ENCODE measurements at places on chromosomes 2 and 18.

DNA sequence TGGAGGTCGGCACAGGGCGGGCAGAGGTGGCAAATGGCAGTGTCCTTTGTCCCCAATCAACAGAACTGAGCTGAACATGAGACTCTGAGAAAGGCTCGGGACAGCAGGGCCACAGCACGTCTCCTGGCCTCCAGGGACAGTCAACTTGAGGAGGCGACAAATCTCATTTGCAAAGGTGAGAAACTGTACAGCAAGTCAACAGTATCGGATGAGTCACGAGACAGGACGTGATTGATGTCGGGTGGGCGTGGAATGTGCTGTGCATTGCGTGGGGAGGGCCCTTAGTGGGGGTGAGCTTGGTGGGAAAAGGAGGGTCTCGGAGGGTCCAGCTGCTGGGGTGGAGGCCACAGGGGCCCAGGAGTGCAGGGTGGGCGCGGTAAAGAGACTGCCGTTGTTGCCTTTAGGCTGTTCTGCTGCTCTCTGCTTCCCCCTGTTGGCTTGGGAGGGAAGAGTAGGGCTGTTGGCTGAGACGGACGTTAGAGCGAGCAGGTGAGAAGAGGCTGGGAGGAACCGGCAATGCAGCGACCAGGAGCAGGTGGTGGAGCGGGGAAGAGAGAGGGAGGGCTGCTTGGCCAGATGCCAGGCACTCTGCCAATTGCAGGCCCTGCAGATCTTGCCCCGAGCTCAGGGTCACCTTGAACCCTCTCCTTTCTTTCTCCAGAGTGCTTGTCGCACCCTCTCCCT, 164.3 kb downstream of the BCL2 start:
- peak; percentile 56 for DNase-seq

DNA sequence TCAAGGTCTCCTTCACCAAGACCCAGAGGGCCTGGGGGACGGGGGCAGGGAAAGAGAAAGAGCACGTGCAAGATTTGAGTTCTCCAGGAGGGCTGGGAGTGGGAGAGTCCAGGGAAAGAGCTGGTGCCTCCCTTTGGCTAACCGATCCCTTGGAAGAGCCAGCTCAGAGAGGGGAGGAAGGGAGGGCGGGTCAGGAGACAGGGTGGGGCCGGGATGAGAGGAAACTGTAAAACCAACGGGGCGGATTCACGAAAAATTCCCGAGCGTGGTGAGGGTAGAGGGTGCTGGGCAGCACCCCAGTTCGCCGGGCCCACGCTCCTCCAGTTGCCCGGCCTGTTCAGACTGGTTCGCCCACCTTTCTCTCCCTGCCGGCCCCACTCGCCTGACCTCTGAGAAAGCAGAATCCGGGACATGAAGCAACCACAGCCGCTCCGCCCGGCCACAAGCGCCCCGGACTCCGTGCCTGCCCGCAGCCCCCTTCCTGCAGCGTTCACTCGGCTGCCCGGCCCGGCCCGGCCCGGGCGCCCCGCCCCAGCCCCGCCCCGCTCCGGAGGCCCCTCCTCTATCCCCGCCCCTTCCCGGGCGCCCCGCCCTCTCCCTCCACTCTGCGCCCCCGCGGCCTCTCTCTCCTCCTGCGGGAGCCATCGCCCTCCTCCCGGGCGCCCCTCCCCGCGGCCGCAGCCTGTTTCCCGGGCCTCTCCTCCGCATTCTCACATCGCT, 230.9 kb upstream of the SMAD2 start:
- peak; percentile 14 for DNase-seq

- no peak for DNase-seq
These were observed 533.8 kb downstream of the SOCS6 start for GRCh38 chr18:70822691-70823090.

DNA sequence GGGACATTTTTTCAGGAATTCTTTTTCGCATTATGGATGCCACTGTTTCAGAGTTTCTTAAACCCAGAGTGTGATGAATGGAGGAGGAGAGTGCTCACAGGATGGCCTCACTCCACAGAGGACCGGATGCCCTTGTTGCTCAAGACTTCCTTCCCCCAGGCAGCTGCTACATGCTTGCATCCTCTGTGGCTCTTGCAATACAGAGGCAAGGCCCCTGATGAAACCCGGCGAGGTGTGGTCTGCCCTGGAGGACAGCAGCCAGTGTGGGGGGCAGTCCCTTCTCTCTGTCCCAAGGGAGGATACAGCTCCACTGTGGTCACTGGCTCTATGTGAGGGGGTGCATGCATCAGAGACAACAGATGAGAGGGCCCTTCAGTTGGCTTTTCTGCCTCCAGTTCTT, 109.6 kb downstream of the SH3RF3 start:
- DNase-seq, result no peak

DNA sequence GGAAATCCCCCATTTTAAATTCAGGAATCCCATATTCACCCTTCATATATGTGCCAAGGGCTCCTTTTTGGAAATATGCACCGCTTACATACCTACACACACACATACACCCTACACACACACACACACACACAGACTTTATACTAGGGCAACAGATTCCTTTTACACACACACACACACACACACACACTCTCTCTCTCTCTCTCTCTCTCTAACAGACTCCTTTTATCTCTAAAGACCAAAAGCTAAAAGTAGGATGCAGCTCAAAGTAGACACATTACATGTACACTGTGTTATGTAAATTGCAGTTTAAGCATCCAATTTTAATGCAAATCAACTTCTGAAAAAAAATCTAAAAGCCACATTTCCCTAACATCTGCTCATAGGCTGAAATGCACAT, 130.9 kb upstream of the CAPN13 start:
- DNase-seq, result no peak

- DNase-seq, result no peak
These were observed 12.2 kb downstream of the ICOS start for GRCh38 chr2:203948733-203949132.

- DNase-seq, result no peak
These were observed 264.0 kb upstream of the FBXO11 start for GRCh38 chr2:48170281-48170680.

- no peak for DNase-seq
These were observed 17.2 kb upstream of the LYPD6B start for GRCh38 chr2:149021271-149021719.

DNA sequence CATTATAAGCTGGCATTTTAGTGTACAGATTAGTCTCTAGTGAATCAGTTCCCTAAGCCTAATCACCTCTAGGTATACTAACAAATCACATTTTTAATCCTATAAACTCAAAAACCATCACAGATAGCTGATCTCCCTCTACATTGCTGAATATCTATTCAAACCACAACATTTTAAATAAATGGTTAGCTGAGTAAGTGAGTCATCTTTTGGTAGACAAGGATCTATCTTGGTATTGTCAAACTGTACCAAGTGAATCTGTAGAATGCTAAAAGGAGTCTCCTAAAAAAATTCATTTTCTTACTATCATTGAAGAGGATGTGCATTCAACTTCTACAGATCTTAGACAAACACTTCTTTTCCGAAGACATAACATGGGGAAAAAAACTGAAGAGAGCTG, 40.7 kb downstream of the INO80D start:
- DNase-seq, result no peak

DNA sequence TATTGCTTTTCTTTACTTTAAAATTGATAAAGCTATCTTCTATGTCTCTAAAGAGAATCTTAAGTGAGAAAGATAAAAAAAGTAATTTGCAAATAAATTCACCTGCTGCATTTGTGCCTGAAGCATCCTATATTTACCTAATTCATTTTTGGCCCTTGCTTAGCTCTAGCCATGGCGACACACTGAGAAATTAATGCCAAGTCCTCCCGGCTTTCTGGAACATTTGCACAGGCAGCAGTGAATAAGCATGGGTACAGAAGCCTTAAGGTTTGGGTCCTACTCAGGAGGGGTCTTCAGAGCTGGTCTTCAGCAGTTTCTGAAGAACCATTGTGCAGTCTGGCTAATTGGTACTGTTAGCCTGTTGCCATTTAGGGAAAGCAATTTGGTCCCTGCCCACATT, 73.9 kb upstream of the ZEB2 start:
- no peak for DNase-seq

- no peak for DNase-seq
These were observed 37.2 kb downstream of the ITGA6 start for GRCh38 chr2:172464400-172465129.

DNA sequence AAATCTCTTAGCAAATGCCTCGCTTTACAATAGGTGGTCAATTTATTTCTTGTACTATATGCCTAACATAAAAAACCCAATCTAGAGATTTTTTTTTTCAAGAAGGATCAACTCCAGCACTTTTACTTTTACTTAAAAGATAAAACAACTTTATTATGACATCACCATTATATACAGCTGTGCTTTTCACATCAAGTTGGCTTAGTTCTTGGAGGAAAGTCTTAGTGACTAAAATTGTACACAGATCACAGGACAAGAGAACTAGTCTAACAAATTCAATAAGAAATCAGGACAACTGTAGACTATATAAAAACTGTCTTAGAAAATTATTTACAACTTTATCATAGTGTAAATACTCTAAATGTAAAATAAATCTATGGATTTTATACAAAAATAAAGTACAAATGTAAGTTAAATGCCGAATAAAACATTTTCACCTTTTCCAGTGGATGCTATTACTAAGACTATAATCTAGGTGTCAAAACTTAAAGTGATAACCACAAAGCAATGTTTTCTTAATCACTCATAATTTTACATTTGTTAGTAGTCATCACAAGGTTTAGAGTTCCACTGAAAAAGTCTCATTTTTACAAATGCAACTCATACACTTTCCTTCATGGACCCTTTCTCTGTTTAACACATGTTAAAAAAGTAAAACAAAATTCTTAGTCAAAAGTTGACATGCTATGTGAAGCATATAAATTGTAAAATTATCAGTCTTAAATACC, 5.4 kb upstream of the CD302 start:
- no peak for DNase-seq

GRCh38 chr18:68431111-68431921, 283.6 kb downstream of the TMX3 start:
- DNase-seq, result no peak

DNA sequence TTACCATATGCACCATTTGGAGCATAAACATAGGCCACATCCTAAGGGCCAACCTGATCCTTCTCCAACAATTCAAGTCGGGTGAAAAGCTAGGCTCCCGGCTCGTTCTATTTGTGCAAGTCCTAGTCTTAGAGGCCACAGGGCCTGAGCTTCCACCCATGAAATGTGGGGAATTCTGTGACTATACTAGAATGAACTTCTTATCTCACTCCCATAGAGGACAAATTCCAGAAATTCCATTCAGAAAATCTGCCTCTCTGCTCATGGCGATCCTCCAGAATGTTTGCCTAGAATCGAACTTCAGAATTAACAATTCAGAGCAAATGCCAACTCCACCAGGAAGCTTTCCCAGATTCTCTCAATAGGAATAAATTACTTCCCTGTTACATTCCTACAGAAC, 187.9 kb downstream of the BCL11A start:
- DNase-seq, result no peak

GRCh38 chr2:79622508-79622907, 109.7 kb downstream of the CTNNA2 start:
- DNase-seq, result no peak

DNA sequence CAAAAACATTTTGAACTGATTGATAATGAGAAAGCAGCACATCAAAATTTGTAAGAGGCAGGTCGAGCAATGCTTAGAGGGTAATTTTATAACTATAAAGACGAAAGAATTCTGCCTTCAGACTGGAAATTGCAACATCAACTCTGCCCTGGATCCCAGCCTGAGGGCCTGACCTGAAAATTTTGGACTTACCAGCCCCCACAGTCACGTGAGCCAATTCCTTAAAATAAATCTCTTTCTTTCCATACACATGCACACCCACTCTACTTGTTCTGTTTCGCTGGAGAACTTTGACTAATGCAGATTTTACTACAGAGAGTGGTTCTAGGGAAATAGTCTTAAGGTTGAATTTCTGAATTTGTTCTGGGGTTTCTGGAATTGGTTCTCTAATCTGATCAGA, 14.6 kb upstream of the ACOXL start:
- no peak for DNase-seq

GRCh38 chr18:47798366-47798765, 132.1 kb downstream of the SMAD2 start:
- DNase-seq, result no peak

DNA sequence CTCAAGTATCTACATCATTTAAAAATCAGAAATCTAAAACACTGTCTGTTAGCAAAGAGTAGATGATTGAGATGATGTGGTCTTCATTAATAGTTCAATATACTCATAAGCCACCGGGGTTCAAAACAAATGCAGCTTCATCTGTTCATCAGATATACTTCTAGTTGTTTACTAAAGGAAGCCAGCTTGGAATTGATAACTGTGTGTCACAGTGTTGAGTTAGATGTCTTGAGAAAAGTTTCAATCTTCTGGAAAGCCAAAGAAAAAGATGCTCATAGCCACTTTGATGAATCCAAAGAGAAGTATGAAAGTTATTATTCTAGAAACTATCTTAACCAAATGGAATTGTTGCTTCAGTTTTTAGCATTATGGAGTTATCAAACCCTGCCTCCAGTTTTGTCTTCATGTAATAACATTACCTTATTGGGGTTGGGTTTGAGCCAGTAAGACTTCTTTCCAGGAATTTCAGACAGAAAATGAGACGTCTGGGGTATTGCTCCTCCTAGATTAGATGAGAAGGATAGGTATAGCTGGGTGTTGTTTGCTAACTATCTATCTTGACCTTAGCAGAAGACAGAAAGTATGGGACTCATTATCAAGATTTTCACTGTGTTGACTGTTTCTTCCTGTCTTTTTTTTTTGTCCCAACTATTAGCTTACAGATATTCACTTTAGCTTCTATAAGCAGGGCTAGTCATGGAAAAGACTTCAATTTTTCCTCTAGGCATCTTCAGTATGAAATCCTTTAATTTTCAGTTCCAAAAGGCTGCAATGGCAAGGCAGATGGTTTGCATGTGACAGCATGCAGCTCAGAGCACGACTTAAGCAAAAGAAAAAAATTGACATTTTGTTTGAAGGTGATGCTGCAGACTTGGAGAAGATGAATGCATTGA, 66.5 kb downstream of the LNPK start:
- no peak for DNase-seq

GRCh38 chr2:37906131-37906530, 19.0 kb upstream of the RMDN2 start:
- DNase-seq, result no peak

- DNase-seq, result no peak
These were observed 165.2 kb downstream of the DYSF start for GRCh38 chr2:71618327-71619113.

- no peak for DNase-seq
These were observed 240.9 kb downstream of the CALCRL start for GRCh38 chr2:187207126-187207525.

GRCh38 chr2:212990697-212991096, 160.7 kb downstream of the IKZF2 start:
- no peak for DNase-seq

DNA sequence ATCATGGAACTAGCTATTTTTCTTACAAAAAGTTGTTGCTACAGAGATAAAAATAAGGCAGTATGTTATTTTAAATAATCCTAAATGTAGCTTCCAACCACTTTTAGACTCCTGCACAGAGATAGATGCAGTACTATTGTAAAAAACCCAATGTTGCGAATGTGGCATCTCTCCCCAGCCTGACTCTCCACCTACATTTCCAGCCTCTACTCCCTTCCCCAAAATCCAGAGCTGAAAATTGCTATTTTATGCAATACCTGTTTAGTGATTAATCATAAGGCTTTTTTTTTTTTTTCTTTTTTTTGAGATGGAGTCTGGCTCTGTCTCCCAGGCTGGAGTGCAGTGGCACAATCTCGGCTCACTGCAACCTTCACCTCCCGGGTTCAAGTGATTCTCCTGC, 39.4 kb downstream of the SPRED2 start:
- DNase-seq, result no peak

All from activated naive CD4-positive, alpha-beta T cell (primary cell).